ENCODE measurements at places on chromosomes 4 and X.

DNA sequence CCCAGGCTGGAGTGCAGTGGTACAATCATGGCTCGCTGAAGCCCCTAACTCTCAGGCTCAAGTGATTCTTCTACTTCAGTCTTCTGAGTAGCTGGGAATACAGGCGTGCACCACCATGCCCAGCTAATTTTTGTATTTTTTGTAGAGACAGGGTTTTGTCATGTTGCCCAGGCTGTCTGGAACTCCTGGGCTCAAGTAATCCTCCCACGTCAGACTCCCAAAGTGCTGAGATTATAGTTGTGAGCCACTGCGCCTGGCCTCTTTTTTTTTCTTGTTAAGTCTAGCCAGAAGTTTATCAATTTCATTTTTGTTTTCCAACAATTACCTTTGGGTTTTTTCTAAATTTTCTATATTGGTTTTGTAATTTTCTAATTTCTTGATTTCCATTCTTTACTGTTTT is 100.6 kb downstream of the GC start:
- H3K36me3 ChIP-seq: no peaks in the 10 kb centered on the region
- no peak overlapping the region for H3K27ac ChIP-seq
- no peak overlapping the region for H3K4me3 ChIP-seq
- no peaks in the 10 kb centered on the region for H3K27me3 ChIP-seq
- DNase-seq: no peak
- H3K4me1 ChIP-seq: no peaks in the 10 kb centered on the region

GRCh38 chr4:117965622-117966021 is 68.7 kb upstream of the NDST3 start:
- H3K4me3 ChIP-seq: no peak overlapping the region
- H3K36me3 ChIP-seq: no peaks in the 10 kb centered on the region
- no peaks in the 10 kb centered on the region for H3K4me1 ChIP-seq
- no peak overlapping the region for H3K27ac ChIP-seq
- no peak for DNase-seq

GRCh38 chr4:79561751-79562150 is 153.7 kb upstream of the GK2 start:
- no peaks in the 10 kb centered on the region for H3K4me1 ChIP-seq
- H3K4me3 ChIP-seq: no peak overlapping the region
- no peak for DNase-seq
- H3K27ac ChIP-seq: no peak overlapping the region

DNA sequence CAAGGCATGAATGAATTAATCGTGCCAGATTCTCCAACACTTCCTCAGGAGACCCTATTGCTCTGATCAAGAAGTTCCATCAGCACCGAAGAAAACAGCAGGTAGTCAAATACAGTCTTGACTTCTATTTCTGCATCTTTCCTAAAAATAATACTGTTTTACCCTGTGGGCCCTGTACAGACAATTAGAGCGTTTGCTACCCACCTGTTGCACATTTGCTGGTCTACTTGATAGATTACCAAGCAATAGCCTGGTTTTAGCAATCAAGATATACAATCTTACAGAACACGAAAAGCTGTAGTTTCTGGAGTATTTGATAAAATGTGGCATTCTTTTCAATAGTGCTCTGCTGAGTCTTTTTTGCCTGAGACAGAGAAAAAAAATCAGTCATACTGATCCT is 12.3 kb downstream of the GPR174 start:
- H3K4me3 ChIP-seq: no peak overlapping the region
- no peaks in the 10 kb centered on the region for H3K27me3 ChIP-seq

DNA sequence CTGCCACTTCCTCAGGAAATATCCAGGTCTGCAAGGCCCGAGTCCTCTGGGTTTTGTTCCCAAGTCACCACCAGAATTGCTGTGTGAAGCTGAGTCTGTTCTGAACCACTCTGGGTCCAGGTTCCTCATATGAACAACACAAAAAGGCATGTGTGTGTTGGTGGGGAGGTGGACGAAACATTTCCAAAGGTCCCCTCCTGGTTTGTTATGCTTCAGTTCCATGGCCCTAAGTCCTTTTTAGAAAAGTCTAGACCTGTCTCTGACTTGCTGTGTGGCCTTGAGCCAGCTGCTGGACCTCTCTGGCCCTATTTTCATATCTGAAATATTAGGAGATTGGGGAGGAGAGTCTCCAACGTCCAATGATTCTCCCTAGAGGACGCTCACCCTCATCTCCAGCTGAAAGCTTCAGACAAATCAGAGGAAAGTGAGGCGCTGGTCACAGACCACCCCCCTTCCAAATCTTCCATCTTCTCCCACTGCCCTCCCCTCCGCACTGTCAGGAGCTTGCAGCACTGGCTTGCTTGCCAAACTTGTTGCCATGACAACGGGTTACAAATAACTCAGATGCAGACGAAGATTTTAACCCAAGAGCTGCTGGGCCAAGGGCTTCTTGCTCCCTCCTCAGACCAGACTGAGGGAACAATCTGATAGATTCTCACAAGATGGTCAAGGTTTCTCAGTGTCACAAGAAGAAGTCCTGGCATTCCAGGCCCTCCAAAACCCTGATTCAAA is 64.5 kb downstream of the SMC1A start:
- H3K36me3 ChIP-seq: peaks cover 4% of the 10 kb centered on the region
- H3K27ac ChIP-seq: no peak overlapping the region
- H3K4me1 ChIP-seq: no peaks in the 10 kb centered on the region
- DNase-seq: no peak
- H3K4me3 ChIP-seq: no peak overlapping the region
- H3K27me3 ChIP-seq: peaks cover 61% of the 10 kb centered on the region

DNA sequence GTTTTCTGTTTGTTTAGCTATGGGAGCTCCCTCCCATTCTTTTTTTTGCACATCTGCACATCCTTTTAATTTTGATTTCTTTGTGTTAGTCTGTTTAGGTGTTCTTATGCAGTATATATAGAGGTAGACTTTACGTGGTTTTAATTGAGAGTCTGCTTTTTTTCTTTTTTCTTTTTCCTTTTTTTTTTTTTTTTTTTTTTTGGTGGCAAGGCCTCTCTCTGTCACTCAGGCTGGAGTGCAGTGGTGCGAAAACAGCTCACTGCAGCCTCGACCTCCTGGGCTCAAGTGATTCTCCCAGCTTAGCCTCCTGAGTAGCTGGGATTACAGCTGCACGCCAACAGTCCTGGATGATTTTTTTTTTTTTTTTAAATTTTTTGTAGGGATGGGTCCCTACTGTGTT is 68.2 kb downstream of the FAM193A start:
- H3K27me3 ChIP-seq: no peaks in the 10 kb centered on the region
- peaks cover 13% of the 10 kb centered on the region for H3K4me1 ChIP-seq
- H3K4me3 ChIP-seq: no peak overlapping the region
- no peak overlapping the region for H3K27ac ChIP-seq
- H3K36me3 ChIP-seq: peaks cover 41% of the 10 kb centered on the region

Measured in MCF 10A (cell line).